ENCODE measurements at places on chromosomes 3 and 15. TPM values are rescaled to one million over a fixed set of nuclear protein-coding genes. Genes with fewer than 3 reads are reported as not detected.

Gene CTXN2
- not detected for total RNA-seq

Gene TMC3
- not detected for total RNA-seq

Gene COPB2
- total RNA-seq: 152 TPM

Gene CEP152
- total RNA-seq: 12.4 TPM

Gene MASP1
- total RNA-seq: not detected

Gene ADAMTS17
- 0.11 TPM for total RNA-seq

Gene CHRNB4
- total RNA-seq: not detected

Gene TRIM71
- total RNA-seq: not detected

Gene FOXB1
- not detected for total RNA-seq

Gene ZBED2
- not detected for total RNA-seq

Gene HES1
- total RNA-seq: 1.2 TPM

Gene TNNC1
- 8.2 TPM for total RNA-seq

Gene GLCE
- total RNA-seq: 30.0 TPM

Gene PTH1R
- total RNA-seq: 1.2 TPM

Gene IL20RB
- 0.57 TPM for total RNA-seq

Gene SLC41A3
- total RNA-seq: 45.6 TPM

Gene CMTM8
- total RNA-seq: 7.1 TPM

Gene GNAT1
- not detected for total RNA-seq

Gene LTF
- total RNA-seq: not detected

Gene ACSBG1
- under 0.01 TPM for total RNA-seq

Gene LDHAL6B
- total RNA-seq: not detected

Gene TMOD3
- total RNA-seq: 30.8 TPM

Gene ST3GAL6
- total RNA-seq: 0.63 TPM

Gene CCDC39
- not detected for total RNA-seq
